ENCODE measurements at places on chromosomes 2 and 18.

DNA sequence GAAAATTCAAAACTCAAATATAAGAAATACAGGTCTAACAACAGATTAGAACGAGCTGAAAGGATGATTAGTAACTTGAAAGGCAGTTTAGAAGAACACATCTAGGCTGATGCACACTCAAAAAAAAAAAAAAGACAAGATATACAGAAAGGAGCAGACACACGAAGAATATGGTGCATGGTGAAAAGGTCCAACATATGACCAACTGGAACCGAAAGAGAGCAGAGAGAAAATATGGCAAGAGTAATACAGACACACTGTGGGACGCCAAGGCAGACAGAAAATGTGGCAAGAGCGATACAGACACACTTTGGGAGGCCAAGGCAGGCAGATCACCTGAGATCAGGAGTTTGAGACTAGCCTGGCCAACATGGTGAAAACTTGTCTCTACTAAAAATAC is 39.8 kb downstream of the NDUFA10 start:
- no peak for DNase-seq

- no peak for DNase-seq
These were observed 50.9 kb upstream of the SPATS2L start for GRCh38 chr2:200255549-200255948.

DNA sequence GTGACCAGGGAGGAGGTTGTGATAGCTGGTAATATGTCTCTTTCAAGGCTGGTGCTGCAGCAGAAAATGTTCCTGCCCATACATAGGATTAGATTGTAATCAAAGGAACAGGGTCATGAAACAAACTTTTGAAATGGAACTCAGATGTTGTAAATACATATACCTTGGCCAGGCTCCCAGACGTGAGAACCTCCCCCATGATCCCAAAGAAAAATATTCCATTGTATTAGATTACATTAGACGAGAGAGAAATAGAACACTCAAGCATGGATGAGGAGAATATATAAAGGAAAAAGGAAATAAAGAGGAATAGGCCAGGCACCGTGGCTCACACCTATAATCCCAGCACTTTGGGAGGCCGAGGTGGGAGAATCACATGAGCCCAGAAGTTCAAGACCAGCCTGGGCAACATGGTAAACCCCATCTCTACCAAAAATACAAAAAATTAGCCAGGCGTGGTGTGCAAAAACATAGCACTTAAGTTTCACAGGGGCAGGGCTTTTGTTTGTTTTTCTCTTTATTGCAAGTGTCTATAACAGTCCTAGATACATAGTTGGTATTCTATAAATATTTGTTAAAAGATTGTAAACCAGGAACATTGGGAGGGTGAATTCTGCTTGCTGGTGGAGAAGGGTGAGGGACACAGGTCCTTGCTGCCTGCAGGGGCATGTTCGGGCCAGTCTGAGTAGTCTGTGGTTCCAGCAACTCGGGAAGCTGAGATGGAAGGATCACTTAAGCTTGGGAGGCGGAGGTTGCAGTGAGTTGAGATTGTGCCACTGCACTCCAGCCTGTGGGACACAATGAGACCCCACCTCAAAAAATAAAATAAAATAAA is 52.8 kb downstream of the RPL37A start:
- no peak for DNase-seq

DNA sequence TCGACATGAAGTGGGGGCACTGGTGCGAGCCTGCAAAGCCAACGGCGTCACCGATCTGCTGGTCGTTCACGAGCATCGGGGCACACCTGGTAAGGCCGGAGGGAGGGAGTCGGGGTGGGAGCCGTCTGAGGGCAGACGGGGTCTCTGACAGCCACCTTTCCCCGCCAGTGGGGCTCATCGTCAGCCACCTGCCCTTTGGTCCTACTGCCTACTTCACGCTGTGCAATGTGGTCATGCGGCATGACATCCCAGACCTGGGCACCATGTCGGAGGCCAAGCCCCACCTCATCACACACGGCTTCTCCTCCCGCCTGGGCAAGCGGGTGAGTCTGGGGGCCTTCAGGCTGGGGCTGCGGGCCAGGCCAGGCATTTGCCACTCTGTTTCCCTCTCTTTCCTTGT is 2.9 kb downstream of the IMP4 start:
- no peak for DNase-seq

DNA sequence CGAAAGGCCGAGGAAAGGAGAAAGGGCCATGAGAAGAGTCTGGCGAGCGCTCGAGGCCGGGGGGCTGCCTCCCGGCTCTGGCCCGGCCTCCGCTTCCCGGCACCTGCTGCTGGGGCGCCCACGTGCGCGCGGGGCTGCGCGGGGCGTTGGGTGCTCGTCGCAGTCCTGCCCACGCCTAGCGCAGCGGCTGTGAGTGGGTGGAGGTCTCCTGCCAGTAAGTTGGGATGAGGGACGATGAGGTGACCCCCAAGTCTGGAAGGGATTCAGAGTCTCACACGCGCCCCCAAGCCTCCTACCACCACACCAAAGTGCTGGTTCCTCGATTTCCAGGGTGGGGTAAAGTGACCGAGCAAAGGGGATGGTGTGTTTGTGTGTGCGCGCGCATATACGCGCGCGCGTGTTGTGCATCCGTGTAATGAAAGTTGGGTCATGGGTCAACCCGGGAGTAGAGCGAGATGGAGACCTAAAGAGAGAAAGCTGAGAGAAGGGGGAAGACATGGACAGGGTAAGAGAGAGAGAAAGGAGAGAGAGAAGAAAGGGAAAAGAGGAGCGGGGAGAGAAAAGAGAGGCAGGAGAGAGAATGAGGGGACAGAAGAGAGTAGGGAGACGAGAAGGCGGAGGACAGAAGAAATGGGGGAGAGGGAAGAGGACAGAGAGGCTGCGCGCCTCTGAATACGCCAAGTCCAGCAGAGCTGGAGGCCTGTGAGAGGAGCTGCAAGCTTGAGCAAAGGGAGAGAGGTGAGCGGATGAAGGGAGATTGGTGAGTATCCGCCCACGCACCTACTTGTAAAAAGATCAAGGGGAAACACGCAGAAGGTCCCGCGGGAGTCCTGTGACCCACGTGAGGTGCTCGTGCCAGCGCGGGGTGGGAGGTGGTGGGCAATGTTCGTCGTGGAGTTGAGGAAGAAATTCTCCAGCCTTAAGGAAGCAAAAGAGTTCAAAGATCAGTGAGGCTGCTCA is 1.7 kb upstream of the NETO1 start:
- DNase-seq = no peak

GRCh38 chr2:52368141-52368540 is 1336.2 kb upstream of the NRXN1 start:
- no peak for DNase-seq

DNA sequence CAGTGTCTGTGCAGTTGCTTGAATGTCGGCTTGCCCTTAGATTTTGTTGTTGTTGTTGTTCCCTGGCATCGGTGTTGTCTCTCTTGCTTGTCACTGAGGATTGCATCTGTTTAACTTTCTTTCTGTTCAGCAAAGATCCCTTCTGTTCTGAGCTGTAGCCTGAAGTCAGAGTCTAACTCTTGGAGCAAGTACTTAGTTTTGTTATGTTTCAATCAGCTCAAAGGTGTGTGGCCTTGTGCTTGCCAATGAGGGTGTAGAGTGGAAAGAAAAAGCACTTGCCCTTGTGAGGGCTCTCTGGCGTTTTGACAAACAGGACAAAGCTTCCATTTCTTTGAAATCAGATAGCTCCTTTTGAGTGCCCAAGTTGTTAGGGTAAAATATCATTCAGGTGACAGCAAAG is 757.1 kb upstream of the CDH7 start:
- DNase-seq = no peak

- DNase-seq = peak; percentile 20
These were observed 119.2 kb upstream of the ACVR1C start for GRCh38 chr2:157747695-157748370.

GRCh38 chr2:180478883-180479282 is 471.8 kb upstream of the CWC22 start:
- DNase-seq = no peak

DNA sequence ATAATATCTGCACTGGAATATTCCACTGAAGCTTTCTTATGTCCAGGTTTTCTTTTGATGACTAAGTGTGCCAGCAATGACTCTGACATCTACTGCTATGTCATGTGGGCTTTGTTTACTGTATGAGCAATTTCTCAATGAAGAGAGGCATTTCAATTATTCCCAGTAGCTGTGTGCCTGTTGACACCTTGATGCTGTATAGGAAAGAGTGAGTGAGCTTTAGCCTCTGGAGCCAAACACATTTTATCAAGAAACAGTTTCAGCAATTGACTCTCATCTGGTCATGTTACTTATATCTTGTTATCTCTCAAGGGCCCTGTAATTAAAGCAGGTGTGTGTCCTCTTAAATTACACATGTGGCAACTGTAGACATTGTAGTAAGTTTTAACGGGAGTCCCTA is 493.2 kb upstream of the FANCL start:
- DNase-seq = no peak

DNA sequence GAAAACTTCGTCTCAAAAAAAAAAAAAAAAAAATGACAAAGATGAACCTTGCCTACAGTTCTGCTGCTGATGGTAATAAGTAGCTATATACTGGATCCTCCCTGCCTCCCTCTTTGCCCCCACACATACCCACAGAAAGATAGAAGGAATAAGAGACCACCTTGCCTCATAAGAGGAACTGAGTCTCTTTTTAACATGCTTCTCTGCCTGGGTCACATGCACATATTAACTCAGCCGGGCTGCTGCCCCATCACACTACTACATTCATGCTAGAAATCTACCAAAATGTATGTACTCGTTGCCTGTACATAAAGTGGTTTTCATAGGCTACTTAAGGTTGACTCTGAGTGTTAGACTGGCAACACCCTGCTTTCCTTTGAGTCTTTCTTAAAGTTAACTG is 78.9 kb upstream of the B3GNT2 start:
- no peak for DNase-seq

GRCh38 chr2:18824325-18824790 is 235.0 kb upstream of the NT5C1B start:
- no peak for DNase-seq
